ENCODE measurements at places on chromosomes 4 and X.

GRCh38 chrX:10208281-10208856 lies 51.6 kb downstream of the CLCN4 start:
- no peak for DNase-seq

- no peak for DNase-seq
Measured at GRCh38 chr4:84846985-84847384, 119.5 kb downstream of the WDFY3 start.

DNA sequence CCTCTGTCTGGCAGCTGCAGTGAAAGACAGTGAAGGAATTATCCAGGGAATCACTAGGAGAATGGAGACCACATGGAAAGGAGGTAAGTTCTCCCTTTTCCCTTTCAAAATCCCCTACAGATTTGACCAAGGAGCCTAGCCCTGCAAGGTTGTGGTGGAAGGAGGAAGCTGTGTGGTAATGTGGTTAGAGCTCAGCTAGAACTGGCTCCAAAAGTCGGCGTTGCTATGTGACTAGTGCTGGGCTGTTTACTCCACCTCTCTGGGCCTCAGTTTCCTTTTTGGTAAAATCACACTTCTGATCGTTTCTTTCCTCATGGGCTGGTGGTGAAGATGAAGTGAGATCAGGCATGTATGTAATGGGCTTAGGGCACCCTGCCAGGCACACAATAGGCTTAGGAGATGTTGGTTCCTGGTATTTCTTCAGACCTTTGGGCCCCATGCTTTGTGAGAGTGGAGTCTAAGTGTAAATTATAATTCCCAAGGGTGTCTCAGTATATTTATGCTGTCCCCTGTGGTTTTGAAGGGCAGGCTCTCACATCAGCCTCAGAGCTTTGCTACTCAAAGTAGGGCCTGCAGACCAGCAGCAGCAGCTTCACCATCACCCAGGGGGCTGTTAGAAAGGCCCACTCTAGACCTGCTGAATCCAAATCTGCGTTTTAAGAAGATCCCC lies 183.7 kb upstream of the BCOR start:
- DNase-seq: no peak

GRCh38 chrX:11261260-11261659 lies 32.0 kb upstream of the AMELX start:
- DNase-seq: no peak

All from stimulated activated CD8-positive, alpha-beta memory T cell treated with anti-CD3 and anti-CD28 coated beads, Interleukin-15, amount 100 ng/mL, for 4 hours (primary cell).